ENCODE measurements at places on chromosomes 13 and 19.
A peak's percentile ranks its signal among the peaks of the same experiment; 100 is the strongest.

- no peak for DNase-seq
These were observed 12.3 kb downstream of the ZNF460 start for GRCh38 chr19:57292547-57292946.

GRCh38 chr19:35209646-35210045, 18.9 kb downstream of the FAM187B start:
- DNase-seq: no peak

DNA sequence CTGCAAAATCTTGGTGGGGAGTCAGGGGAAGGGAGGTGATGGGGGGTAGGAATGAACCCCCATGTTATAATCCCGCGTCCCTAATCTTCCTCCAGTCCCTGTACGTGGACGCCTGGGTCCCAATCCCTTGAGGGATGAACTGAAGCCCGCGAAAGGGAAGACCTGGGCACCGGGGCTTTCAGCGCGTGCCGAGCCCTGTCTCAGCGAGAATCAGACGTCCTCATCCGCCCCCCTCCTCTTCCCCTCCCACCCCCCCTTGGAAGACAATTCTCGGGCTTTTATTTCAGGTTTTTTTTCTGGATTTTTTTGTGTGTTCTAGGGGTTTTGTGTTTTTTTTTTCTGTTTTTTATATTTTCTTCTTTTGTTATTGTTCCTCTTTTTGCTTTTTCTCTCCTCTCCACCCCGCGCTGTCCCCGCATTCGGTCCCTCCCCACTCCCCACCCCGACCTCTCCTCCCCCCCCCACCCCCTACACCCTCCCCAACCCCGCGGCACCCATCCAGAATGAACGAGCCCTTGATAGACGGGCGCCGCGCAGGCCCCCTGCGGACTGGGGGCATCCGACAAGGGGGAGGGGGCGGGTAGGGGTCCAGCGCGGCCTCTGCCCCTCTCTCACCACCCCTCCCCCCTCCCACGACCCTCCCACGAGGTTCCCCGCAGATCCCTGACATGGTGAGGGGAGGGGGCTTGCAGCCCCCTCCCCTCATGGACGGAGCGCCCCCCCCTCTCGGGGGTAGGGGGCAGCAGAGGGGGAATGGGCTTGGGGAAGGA, 10.3 kb downstream of the C19orf81 start:
- DNase-seq: no peak

GRCh38 chr13:109160887-109161669, 531.7 kb downstream of the MYO16 start:
- no peak for DNase-seq

- no peak for DNase-seq
These were observed 718.5 kb downstream of the UQCRFS1 start for GRCh38 chr19:28494461-28494860.

DNA sequence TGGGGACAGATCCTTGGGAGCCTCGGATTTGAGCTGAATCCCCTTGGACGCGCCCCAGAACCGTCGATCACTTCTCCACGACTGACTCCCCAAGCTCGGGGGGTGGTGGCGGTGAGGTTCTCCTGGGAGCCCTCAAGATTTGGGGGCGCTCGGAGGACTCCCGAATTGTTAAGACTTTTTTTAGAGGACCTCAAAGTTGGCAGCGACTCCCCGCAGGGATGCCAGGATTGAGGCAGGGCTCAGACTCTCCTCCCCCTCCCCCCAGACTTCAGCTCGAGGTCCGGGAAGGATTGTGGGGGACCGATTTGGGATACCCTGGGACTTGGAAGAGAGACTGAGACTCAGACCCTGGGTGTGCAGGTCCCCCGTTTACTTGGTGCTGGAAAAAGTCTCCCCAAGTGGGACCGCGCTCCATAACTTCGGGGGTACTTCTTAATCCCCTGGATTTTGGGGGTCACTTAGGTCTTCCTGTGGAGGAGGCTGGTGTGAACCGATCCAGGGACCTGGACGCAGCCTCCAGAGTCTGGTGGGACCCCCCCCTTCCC, 665 bp downstream of the VASP start:
- peak; percentile 31 for DNase-seq

DNA sequence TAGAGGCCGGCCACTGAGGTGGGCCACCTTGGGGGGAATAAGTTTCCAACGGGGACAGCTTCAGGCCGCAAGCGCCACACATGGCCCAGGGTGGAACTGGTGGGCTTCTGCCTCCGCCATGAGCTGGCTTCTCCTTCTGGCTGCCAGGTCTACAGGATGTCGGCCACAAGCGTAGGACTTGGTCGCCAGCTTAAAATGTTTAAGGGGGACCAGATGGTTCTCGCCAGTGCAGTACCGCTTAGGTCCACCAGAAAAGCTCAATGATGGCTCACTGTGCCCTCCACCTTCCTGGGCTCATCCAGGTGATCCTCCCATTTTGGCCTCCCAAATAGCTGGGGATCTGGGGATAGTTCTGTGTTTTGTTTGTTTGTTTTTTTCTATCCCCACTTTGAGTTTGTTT, 38.7 kb upstream of the ZNF254 start:
- no peak for DNase-seq
